ENCODE measurements at places on chromosomes 11 and 22.

GRCh38 chr11:57434640-57435546 is 8.0 kb upstream of the SLC43A3 start:
- DNase-seq = no peak

DNA sequence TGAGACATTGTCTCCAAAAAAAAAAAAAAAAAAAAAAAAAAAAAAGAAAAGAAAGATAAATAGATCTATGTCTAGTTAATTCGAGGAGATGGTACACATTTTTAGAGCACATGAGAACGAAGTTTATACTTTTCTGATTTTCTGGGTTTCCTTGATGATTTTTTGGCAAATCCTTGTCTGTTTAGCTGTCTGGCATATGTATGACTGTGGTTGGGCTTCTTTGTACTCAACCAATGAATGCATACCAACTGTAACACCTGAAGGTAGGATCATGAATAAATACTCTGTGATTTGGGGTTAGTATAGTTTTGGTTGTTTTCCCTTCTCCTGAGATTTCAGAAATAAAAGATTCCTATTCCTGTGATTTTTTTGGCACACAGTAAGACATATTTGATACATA is 63.1 kb downstream of the ARHGEF12 start:
- DNase-seq = no peak

DNA sequence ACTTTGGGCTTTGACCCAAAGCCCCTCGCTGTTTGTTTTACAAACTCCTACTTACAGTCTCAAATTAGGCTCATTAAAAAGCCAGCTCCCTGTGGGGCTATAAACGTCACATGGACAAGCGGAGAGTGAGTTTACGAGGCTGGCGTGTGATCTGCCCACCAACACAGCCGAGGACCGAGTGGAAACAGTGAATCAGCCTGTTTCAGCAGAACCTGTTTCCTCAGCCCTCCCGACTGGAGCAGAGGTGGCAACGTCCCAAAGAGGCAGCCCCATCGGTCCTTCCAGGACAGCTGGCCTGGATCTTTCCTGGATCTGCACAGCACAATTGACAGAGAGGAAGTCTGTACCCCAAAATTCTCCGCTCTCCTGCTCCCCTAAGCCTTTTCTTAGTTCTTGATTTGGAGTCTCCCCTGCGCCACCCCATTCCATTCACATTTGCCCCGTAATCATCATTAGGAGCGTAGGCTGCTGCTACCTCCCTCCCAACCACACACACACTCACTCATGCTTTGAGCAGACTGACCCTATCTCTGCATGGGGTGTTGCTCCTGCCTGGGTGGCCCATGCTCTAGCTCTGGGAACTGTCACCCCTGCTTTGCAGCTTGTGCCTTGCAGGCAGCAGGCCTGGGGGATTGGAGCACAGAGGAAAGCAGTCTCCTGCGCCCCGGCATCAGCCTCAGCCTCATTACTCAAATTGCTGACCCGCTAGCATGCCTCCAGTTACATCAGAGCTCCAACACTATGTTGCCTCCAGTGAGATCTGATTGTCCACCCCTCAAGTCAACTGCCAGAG is 117.8 kb downstream of the NAT10 start:
- no peak for DNase-seq

DNA sequence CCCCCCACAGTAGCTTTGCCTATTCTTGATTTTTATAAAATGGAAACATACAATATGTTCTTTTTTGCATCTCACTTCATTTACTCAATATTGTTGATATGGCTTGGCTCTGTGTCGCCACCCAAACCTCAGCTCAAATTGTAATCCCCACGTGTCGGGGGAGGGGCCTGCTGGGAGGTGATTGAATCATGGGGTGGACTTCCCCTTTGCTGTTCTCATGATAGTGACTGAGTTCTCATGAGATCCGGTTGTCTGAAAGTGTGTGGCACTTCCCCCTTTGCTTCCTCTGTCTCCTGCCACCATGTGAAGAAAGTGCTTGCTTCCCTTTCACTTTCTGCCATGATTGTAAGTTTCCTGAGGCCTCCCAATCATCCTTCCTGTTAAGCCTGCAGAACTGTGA is 431.3 kb downstream of the MN1 start:
- DNase-seq = peak; percentile 24
